Motor neuron (in vitro differentiated cells): ENCODE measurements at places on chromosomes 2 and 18. TPM values are rescaled to one million over a fixed set of nuclear protein-coding genes. Genes with fewer than 3 reads are reported as not detected.

DNA sequence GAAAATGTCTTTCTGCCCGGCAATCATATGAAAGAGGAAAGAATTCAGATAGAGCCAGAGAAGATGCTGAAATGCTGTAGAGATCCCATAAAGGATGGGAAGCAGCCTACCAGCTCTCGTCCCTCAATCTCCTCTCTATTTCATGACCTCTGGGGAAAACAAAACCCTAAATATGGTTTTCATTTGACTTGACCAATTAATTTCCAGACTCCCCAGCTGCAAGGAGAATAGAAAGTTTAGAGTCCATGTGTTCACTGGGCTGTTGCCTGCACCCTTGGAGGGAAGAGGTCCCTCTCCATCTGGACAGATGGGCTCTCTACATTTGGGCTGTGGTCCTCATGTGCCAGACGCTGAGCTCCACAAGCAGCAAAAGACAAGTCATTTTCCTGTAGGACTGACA, 40.6 kb downstream of the CAPN13 start:
- no peak for ATAC-seq

DNA sequence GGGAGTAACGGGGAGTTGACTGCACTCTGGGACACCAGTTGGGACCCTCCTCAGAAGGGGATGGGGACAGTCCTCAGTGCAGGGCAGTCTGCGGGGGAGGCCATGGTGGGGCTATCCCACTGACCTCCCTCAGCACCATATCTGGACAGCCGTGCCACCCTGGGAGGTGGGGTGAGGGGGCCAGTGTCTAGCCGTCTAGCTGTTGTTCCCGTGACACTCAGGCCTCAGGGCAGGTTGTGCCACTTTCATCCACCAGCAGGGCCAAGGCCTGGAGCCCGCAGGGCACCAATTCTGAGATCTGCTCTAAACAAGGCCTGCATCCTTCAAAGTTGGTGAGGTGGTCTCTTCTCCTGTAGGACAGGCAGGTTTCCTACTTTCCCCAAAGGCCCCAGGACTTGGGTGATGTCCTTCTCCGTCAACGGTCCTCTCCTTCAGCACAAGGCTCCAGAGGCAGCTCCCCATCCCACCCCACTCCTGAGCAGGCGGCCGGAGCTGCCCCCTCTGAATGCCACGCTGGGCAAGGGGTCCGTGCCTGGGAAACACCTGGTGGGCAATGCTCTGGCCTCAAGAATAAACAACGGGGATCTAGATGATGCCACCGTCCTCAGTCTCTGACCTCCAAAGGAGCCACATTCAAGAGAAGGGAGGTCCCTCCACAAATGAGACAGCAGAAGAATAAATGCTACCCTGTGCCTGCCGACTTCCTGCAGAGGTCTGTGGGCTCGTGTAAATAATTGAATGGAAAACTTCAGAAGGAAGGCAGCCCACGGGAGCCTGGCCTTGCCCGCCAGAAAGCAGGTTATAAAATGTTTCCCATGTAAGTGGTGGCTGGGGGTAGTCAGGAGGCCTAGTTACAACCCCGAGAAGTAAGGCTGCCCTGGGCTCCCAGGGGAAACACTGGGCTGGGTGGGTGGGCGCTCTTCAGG, 42.8 kb upstream of the PTMA start:
- ATAC-seq, result no peak

DNA sequence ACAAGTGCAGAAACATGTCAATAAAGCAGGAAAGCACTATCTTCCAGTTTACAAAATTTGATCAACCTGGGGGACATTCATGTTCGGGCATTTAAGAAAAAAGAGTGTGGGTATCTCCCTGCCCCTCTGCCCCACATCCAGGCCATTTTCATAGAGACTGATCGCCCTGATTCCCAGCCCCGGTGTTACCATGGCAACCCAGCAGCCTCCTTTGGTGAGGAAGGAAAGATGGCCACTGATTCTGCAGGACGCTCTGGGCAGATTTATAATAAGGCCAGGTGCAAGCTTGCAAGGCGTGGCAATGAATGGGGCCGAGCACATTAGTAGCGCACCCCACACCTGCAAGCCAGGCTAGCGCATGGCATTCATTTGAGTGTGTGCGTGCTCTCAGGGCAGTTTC, 36.7 kb upstream of the ARL4C start:
- peak; percentile 51 for ATAC-seq

- peak; percentile 69 for ATAC-seq
Measured at GRCh38 chr18:40056079-40056692, 1898.8 kb upstream of the PIK3C3 start.

DNA sequence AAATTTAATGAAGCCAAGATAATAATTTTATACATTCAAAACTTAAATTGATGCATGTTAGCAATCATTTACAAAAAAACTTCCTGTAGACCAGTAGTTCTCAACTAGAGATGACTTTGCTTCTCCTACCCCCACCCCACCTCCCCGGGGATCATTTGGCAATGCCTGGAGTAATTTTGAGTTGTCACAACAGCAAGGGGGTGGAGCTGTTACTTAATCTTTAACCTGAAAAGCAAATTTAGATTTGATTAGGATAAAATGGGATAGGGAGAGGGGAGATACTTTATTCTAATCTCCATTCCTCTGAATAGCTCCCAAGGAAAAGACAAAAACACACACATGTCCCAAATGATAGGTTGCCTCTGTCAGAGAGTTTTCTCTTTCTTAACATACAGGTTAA, 4.2 kb downstream of the SLC40A1 start:
- ATAC-seq, result no peak

- ATAC-seq, result no peak
Measured at GRCh38 chr2:211468217-211468616, 911.8 kb downstream of the CPS1 start.

GRCh38 chr2:95079199-95079683, 42.4 kb downstream of the MRPS5 start:
- no peak for ATAC-seq

DNA sequence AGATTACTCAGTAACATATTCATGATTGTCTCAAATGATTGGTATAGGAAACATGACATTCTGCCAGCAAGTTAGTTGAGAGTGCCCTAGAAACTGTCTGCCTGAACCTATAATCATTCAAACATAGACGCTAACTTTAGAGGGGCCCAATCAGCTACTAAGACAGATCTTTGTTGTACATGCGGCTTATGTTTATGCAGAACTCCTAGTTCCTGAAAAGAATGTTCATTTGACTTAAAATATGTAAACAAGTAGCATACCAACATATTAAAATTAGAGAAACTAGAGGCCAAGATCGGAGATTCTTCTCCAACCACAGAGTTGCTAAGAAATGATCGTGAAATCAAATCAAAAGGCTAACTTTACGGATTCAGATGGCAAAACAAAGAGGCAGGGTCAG, 4.2 kb upstream of the METAP1D start:
- ATAC-seq, result no peak

GRCh38 chr2:61443342-61444041, 27.4 kb downstream of the USP34 start:
- no peak for ATAC-seq

- no peak for ATAC-seq
Measured at GRCh38 chr2:224851811-224852210, 135.6 kb upstream of the CCDC195 start.

DNA sequence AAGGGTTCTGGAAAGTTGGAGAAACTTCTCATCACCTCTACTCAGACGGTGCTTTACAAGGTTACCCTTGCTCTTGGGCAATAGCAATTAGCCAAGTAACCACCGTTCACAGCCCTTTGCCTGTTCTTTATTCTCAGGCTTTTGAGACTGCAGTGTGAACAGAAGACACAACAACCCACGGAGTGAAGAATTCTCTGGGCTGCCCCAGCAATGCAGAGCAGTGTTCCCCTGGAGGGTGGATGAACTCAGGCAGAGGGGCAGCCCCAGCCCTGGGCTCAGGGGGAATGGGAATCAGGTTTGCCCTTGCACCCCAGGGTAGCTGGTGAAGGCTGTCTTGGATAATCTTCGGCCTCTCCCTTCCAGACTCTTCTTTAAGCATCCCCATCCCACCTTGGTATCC, 69.1 kb downstream of the MCFD2 start:
- ATAC-seq, result no peak

DNA sequence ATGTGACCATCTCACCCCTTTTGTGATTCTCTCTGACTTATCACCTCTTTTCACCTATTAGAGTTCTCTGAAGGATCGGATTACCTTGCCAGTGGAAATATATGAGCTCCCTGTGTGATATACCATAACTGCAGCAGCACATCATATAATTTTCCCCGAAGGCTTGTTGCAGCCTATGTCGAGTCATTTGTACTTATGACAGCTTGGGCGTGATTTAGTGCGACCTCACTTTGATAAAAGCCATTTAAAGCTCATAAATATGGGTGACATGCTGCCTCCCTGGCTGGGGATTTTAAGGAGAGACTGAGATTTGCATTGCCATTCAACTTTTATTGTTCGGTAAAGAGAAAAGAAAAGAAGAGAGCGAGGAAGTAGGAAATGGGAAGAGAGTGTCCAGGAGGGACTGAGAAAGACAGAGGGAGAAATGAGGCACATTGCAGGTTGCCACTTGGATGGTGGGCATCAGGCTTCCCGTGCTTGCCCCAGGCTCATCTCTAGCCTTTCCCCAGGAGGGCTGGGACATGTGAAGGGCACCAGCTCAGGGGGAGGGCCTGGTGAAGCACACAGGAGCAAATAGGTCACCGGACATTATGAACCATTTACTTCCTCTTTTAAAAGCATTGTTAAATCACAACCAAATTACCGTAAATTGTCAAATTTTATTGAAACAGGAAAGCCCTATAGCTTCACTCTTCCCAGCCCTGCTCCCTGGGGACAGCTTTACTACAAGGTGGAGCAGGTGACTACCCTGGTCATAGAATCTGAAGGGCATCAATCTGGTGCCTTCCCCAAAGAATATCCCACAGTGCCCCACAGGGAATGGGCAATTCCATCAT, 161.3 kb downstream of the SETBP1 start:
- peak; percentile 28 for ATAC-seq

GRCh38 chr2:116450990-116451389, 1363.5 kb upstream of the DDX18 start:
- no peak for ATAC-seq

- peak; percentile 76 for ATAC-seq
Measured at GRCh38 chr2:47198985-47199451, 43.9 kb upstream of the STPG4 start.

DNA sequence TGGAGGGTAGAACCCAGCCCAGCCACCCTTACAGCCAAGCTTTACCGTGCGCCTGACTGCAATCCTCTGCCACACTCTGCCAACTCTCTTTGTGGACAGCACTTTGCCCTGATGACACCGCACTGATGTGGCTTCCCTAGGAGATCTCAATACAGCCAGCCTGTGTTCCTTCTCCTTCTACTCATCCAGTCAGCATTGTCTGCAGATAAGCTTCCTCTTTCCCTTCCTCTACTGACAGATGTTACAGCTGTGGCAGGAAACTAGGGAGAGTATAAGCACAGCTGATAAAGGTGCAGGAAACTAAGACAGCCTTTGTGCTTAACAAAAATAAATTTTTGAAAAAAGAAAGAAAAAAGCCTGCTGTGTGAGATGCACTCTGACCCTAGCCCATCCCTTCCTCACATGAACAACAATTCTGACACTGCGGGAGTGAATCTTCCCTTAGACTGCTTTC, 25.0 kb downstream of the CEP68 start:
- no peak for ATAC-seq

- no peak for ATAC-seq
Measured at GRCh38 chr2:188746727-188747126, 227.4 kb upstream of the COL3A1 start.

- ATAC-seq, result peak; percentile 63
Measured at GRCh38 chr2:198638577-198638976, 819.2 kb downstream of the SATB2 start.

DNA sequence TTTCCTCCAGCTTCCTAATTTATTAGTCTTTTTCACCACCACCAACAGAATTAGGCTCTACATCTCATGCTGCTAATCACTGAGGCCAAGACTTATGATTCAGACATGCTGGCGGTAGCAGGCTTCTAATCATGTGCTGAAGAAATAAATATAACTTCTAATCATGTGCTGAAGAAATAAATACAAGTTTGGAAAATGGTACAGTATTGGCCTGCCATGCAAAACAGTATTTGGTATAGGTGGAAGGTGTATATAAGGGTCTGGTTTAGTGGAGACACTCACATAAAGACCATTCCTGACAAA, 240.7 kb downstream of the TGIF1 start:
- ATAC-seq, result no peak

GRCh38 chr18:78144669-78145068, 834.9 kb upstream of the SALL3 start:
- no peak for ATAC-seq

DNA sequence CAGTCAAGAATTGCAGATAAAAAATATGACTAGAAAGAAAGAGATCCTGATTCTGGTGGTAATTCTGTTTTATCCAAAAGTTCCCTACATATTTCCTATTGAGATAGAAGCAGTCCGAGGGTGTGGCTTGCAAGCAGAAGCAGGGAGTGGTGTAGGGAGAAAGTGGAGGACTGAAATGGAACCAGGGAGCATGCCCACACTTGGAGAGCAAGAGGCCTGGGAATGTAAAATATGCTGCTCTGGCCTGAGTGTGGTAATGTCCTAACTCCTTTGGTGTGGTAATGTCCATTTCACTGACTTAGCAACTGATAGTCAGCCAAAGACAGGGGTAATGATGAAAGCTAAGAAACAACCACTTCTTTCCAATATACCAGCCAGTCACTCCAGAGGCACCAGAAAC, 30.1 kb upstream of the FMNL2 start:
- ATAC-seq, result peak; percentile 89

DNA sequence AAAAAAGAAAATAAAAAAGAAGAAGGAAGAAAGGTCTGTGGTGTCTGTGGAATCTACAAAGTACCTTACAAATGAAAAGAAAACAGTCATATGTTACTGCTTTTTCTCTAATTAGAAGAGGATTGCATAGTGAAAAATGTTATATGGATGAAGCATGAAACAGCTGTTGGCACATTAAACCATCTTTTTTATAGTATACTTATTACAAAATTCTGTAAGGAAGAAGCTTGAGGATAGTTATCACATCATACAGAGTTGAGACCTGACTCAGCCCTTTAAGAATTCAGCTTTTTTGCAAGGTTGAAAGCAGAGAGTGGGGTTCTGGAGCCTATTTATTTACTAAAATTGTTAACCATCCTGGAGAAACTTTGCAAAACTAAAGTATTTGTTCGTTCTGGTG, 222.7 kb downstream of the PHLPP1 start:
- no peak for ATAC-seq

GRCh38 chr2:46548103-46548486, 68.7 kb downstream of the TMEM247 start:
- no peak for ATAC-seq

- no peak for ATAC-seq
Measured at GRCh38 chr2:27664154-27664574, 475 bp downstream of the SLC4A1AP start.

The MEP1B gene
- 0.08 and 0.14 TPM in 2 replicates for total RNA-seq

The GREB1 gene
- 27.7 and 32.5 TPM in 2 replicates for total RNA-seq

The SPDYA gene
- total RNA-seq, result 0.83 and 1.3 TPM in 2 replicates

The CYS1 gene
- 0.14 and 0.31 TPM in 2 replicates for total RNA-seq

The LIMS1 gene
- total RNA-seq, result 35.1 and 37.1 TPM in 2 replicates

The RIT2 gene
- total RNA-seq, result not detected in 2 replicates

The BUB1 gene
- 2.6 and 4.1 TPM in 2 replicates for total RNA-seq

The COL5A2 gene
- 604 and 607 TPM in 2 replicates for total RNA-seq

The ZAP70 gene
- total RNA-seq, result 0.21 and 0.89 TPM in 2 replicates

The ZNF514 gene
- 10.3 TPM in 2 replicates for total RNA-seq

The MRO gene
- total RNA-seq, result 0.18 and 0.21 TPM in 2 replicates

The CNTNAP5 gene
- 11.8 and 19.1 TPM in 2 replicates for total RNA-seq
